Stimulated activated CD4-positive, alpha-beta T cell treated with anti-CD3 and anti-CD28 coated beads, Interleukin-15, amount 100 ng/mL, for 48 hours (primary cell): ENCODE measurements at places on chromosomes 16 and 17.

GRCh38 chr17:75153780-75154194 lies 525 bp downstream of the JPT1 start:
- DNase-seq: peak; percentile 5

DNA sequence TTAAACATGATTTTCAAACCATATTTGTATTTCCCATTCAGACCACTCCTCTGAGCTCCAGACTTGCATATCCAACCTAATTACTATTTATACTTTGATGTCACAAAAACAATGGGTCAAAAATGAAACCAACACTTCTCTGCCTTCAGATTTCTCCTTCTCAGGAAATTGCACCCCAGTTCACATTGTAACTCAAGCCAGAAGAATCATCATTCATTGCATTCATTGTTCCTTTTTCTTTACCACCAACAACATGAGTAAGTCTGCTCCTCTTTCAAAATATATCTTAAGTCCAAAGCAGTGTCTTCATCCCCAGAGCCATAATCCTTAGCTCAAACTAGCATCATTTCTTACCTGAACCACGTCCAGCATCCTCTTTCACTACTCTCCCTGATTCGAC lies 2.6 kb upstream of the AKAP1 start:
- no peak for DNase-seq

- DNase-seq: no peak
Observed at GRCh38 chr16:87368029-87368770, 15.4 kb downstream of the FBXO31 start.

GRCh38 chr17:4488989-4489595 lies 9.6 kb upstream of the SPNS2 start:
- no peak for DNase-seq

GRCh38 chr16:7962091-7962879 lies 628.0 kb downstream of the TMEM114 start:
- no peak for DNase-seq

GRCh38 chr16:3467182-3467581 lies 23.7 kb downstream of the NAA60 start:
- DNase-seq: no peak

DNA sequence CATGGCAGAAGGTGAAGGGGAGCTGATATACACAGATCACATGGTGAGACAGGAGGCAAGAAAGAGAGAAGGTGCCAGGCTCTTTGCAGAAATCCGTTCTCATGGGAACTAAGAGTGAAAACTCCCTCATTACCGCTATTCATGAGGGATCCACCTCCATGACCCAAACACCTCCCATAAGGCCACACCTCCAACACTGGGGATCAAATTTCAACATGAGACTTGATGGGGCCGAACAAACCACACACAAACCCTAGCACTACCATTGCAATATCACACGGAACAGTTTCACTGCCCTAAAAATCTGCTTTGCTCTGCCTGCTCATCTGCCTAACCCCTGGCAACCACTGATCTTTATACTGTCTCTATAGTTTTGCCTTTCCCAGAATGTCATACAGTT lies 34.8 kb downstream of the C17orf67 start:
- DNase-seq: no peak

- no peak for DNase-seq
Observed at GRCh38 chr17:39926135-39926587, 1.2 kb downstream of the ORMDL3 start.

DNA sequence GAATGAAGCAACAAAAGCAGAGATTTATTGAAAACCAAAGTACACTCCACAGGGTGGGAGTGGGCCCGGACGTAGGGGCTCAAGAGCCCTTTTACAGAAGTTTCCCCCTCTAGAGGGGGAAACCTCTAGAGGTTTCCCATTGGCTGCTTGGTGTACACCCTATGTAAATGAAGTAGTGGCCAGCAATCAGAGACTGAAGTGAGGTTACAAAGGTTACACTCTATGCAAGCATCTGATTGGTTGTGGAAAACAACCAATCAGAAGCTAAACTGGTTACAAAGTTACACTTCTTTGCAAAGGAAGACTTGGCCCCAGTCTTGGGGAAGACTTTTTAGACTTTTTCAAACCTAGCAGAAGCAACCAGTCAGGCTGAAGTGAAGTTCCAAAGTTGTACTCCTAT lies 27.1 kb downstream of the CRAMP1 start:
- DNase-seq: no peak

GRCh38 chr17:4948931-4949320 lies 596 bp upstream of the PFN1 start:
- peak; percentile 74 for DNase-seq

DNA sequence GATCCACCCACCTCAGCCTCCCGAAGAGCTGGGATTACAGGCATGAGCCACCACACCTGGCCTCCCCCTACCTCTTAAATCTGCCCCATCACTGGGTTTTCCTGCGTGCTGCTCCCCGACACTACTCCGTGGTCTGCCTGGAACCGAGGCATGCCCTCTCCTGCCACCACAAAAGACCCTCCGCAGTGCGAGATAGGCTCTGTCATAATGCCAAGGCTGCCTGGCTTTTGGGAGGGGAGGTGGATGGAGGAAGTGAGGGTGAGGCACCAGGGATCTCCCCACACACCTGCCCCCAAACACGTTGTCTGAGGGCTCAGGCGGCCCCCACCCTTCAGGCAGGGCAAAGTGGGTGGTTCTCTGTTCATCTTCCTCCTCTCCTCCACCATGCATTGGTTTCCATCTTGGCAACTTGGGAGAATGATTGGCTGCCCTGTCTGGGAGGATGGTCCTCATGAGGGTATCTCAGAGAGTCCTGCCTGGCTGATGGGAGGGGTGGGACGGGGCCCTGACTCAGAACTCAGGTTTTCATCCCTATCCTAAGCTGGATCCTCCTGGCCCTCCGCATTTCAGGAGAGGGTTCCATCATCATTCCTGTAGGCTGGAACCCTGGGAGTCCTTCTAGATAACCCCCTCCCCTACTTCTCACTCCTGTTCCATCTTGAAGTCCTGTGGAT lies 23.2 kb downstream of the IGFBP4 start:
- DNase-seq: no peak

DNA sequence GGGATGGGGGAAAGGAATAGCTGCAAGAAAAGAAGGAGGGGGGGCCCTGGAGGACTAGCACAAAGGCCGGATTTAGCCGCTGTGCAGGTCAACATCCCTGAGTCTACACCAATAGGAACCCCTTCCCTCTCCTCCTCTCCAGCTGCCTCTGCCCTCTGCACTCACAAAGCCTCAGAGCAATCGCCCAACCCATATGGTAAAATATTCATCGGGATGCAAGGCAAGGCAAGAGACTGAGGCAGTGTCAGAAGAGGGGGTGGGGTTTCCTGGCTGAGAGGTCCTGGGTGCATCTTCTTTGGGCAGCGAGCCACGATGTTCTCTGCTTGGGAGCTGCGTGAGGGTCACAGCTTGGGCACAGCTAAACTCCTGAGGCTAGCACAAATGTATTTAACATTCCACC lies 115.5 kb upstream of the NLRP1 start:
- DNase-seq: no peak

- DNase-seq: peak; percentile 47
Observed at GRCh38 chr16:67542464-67542863, 13.8 kb downstream of the RIPOR1 start.

GRCh38 chr17:43526886-43527648 lies 19.1 kb downstream of the ETV4 start:
- DNase-seq: no peak

- no peak for DNase-seq
Observed at GRCh38 chr17:13410214-13410613, 191.5 kb downstream of the HS3ST3A1 start.

GRCh38 chr16:25110387-25110947 lies 1.1 kb upstream of the LCMT1 start:
- peak; percentile 48 for DNase-seq

GRCh38 chr17:50426472-50426782 lies 409 bp downstream of the ACSF2 start:
- no peak for DNase-seq
